ENCODE measurements at places on chromosomes 11 and 22.

- no peak for DNase-seq
Observed at GRCh38 chr11:27022659-27023251, 17.9 kb upstream of the BBOX1 start.

DNA sequence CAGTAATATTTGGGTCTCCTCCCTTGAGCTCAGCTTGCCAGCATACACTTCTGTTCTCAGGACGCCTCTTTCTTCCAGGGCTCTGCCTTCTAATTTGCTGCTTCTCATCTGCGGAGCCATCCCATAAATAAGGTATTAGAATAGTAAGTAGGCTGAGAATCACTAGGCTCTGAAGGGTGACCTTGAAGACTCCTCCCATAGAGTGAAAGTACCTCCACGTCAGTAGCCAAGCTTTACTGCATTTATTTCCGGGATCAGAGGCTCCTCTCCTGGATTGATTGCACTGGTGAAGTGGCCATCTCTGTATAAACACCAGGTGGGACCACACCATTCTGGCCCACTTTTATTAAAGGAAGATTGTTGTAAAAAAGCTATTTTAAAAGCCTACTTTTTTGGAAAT is 315.5 kb downstream of the FAT3 start:
- no peak for DNase-seq

DNA sequence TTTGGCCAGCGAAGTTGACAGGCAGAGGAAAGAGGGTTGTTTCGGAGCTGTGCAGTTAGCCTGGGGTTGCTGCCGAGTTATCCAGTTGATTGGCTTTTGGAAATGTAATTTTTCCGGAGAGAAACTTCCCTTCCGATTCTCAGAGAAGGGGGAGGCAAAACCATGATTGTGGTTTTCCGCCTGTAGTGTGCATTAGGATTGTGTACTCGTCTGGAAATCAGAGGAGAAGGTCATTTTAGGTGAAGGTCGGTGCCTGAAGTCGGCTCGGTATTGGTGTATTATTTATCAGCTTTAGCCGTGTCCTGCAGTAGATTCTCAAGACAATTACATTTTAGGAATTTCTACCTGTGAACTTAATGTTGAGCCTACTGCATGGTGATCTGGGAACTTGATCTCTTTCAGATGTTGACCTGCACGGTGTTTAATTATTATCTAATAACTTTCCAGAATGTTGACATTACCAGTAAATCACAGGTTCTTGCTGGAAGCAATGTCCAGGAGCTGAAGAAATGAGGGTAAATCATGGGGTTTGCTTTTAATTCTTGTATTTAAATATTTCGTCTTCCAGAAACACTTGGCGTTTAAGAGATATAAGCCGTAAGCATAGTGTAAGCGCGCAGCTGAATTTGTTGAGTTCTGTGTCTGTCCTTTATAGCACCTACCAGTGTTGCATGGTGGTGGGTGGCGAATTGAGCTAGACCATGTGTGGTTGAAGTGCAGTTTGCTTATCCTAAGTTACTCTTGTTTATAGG is 1.3 kb downstream of the ARHGEF12 start:
- no peak for DNase-seq

DNA sequence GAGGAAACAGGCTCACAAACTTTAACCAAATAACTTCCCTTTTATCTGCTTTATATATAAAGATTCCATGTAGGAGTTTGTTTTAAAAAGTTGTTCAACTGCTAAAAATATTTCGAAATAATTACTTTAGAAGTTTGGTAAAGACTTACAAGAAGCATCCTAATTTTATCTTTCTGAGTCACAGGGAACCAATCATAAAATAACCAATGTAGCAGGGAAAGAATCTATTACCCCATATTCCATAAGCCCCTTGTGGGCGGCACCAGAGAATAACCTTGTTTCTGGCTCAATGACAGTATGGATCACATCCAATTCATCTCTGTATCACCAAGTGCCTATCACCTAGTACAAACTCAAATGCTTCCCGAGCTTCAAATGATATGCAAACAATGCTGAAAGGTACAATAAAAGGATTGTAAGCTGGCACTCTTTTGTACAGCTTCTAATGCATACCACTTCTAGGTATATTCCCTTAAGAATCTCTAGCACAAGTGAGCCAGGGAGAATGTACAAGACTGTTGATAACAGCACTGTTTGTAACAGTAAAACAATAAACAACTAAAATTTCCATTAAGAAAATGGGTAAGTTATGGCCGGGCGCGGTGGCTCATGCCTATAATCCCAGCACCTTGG is 158.4 kb downstream of the ATG16L2 start:
- DNase-seq, result peak; percentile 7

DNA sequence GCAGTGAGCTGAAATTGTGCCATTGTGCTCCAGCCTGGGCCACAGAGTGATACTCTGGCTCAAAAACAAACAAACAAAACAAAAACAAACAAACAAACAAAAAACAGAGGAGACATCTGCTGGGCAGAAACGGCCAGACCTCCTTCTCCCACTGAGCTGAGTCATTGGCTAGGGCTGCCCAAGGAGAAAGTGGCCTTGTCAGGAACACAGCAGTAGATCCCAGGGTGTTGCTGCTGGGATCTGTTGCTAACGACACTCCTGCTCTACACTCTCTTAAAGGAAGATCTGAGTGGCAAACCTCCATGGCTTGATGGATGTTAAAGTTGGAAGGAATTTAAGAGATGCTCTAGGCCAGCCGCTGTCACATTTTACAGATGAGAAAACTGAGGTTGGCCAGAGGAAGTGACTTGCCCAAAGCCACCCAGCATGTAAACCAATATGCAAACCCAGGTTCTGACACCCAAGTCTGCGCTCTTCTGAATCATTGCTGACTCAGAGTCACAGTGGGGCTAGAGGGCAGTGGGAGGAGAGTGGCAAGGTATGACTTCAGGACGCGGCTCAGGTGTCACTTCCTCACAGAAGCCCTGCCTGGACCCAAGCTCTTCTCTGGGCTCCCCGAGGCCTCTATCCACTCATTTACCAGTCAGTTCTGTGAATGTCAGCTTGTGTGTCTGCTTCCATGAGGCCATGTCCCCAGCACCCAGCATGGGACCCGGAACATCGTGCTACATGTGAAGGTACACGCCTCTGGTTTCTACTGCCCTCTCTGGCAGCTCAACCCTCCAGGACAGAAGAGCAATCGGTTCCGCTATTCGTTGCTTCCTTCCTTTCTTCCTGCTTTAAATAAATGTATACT is 11.3 kb upstream of the GDPD5 start:
- DNase-seq, result no peak

DNA sequence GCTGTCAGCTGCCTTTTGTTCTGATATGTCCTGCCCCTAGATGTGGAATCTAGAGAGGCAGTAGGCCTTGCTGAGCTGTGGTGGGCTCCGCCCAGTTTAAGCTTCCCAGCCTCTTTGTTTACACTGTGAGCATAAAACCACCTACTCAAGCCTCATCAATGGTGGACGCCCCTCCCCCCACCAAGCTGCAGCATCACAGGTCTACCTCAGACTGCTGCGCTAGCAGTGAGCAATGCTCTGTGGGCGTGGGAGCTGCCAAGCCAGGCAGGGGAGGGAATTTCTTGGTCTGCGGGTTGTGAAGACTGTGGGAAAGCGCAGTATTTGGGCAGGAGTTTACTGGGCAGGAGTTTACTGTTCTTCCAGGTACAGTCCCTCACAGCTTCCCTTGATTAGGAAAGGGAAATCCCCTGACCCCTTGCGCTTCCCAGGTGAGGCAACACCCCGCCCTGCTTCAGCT is 98.5 kb downstream of the SMCO4 start:
- no peak for DNase-seq

DNA sequence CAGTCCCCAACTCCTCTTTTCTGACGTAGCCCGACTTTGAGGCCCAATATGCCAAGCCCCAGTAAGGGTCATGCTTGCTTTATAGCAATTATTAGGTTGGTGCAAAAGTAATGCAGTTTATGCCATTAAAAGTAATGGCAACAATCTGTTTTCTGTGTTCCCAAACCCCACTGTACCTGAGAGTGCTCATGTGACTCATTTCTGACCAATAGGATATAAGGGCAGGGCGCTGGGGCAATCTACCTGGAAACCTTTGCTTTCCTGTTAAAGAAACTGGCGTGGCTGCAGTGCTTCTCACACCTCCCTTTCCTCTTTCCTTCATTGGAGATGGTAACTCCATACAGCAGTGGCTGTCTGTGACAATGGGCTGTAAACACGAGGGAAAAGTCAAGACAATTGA is 78.9 kb upstream of the MPPED2 start:
- no peak for DNase-seq

- no peak for DNase-seq
Observed at GRCh38 chr11:1017269-1018005, 19.1 kb downstream of the MUC6 start.

- no peak for DNase-seq
Observed at GRCh38 chr11:128896356-128896755, 5.2 kb downstream of the KCNJ5 start.

DNA sequence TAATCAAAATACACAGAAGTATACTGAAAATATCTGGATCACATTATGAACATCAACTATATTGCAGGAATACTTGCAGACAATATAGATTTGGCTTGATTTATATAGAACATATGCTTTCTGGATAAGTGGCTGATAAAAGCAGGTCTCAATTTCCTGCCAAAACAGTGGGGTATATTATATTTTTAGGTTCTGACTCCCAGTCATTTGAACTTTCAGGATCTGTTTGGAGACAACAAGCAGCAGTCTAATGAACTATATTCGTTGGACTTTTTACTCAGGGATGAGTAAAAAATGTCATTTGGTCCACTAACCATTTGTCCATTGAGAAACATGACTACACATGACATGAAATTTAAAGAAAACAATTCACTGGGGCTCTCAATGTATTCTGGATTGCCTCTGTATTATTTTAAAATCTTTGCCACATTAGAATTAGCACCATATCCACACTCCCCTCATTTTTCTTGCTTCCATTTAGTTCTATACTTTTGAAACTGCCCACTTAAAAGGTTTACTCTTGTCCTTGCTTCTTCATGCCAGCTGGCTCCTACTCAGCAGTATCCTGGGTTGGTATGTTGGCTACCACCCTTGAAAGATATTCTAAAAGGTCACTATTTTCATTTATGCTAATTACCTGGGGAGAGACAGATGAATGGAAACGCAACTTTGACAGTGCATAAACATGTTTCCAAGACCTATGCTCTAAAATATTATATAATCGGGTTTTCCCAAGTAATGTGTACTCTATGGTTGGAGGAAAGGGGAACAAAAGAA is 153.0 kb downstream of the APOL5 start:
- DNase-seq, result no peak

GRCh38 chr22:46054091-46055073 is 77.4 kb upstream of the WNT7B start:
- DNase-seq, result no peak

GRCh38 chr11:6397636-6398035 is 7.4 kb downstream of the SMPD1 start:
- no peak for DNase-seq

DNA sequence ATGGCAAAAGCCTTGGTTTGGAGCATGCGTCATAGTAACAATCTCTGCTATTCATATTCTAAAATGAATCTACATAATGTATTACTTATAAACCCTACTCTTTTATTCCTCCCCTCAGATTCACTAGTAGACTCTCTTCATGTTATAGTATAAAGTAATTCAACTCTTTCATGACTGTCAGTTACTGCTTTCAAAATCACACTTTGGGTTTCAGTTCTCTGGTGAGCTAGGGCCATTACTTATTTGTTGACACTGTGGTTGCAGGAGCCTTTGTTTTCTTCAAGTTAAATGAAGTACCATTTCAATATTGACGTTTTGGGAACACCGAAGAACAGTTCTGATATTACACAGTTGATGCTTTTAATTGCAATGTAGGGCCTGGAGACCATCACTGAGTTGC is 378.4 kb downstream of the DDX10 start:
- DNase-seq, result no peak

DNA sequence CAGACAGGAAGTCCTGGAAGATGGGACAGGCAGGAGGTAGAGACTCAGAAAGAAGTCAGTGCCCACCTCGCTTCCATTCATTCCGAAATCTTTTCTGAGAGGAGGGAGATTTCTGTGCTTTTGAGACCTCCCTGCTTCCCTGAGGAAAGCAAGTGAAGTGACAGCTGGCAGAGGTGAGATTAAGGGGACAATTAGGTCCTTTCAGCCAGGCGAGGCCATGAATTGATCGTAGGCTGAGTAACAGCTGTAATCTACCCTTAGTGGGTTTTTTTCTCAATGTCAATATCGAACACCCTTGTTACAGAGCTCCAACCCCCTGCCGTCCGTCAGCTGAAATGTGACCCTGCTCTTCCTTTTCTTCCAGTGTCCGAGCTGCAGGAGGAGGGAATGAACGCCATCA is 96.0 kb downstream of the PARVA start:
- no peak for DNase-seq

GRCh38 chr22:34800260-34800980 is 265.5 kb upstream of the ISX start:
- no peak for DNase-seq

DNA sequence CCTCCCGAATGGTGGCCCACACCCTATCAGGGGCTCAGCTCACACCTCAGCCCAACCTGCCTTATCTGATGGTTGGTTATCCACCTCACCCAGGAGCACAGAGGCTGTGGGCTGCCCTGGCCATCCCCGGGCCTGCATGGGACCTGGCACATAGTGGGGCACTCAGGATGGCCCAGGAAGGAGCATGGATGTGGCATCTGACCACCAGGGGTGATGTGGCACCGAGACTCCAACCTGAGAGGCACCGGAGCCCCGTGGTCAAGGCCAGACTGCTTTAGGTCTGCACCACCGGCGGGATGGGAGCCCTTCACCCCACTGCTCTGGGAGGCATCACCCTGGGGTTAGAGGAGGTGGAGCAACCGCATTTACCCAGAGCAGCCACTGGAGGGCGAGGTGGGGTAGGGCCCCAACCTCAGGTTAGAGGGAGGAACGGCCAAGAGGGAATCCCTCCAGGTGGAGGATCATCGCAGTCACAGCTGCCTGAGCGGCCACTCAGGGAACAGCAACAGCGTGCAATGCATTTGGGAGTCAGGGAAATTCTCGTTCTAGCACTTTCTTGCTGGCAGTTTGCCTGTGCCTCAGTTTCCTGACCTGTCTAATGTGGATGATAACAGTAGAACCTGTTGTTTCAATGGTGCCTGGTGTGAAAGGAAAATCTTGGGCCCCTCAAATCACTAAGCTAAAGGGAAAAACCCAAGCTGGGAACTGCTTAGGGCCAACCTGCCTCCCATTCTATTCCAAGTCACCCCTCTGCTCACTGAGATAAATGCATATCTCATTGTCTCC is 52.9 kb upstream of the CARS1 start:
- no peak for DNase-seq

Data from AG04450 (cell line).